ENCODE measurements at places on chromosomes 6 and 20.

DNA sequence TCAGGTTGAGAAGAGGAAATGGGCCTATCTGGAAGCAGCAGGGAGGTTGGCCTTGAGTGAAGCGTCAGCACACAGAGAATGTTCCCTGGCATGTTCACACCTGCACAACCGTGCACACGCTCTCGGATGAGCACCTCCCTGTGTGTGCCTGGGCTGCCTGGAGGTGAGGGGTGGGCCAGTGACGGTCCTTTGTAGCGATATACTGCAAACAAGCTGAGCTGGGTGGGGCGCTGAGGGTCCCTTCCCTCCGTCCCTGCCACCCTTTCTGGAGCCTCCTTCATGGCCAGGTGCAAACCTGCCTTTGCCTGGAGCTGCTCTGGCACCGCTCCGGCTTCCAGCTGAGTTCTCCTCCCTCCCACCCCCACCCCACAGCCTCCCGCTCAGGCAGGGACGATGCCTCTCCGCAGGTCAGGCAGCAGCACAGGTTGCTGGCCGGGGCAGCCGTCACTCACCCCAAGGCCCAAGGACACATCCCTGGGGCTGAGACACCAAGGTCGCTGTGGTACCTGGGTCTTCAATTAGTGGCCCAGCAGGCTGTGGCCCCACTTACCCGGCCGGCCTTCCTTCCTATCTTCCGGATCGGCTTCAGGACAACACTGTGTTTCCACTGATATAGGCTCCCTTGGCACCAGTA is 111.6 kb downstream of the ERMARD start:
- no peak for DNase-seq

DNA sequence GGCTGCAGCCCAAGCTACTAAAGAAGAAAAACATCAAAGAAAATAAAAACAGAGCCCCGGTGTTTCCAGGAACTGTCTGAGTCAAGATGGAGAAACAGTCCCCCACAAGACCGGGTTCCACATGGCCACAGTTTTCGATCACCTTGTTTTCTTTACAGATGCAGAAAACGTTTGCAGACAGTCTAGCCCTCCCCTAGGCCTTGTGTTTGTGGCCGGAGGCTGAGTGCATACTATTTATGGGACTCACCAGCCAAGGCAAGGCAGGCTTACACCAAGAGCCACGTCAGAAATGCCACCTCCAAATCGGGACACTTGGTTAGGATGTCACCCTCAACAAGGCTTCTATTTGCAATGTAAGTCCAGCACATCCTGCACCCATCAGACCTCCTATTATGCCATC is 97.3 kb downstream of the BMP7 start:
- DNase-seq = no peak

GRCh38 chr6:107989166-107990094 is 31.4 kb upstream of the SEC63 start:
- no peak for DNase-seq

GRCh38 chr20:39909447-39909846 is 779.6 kb downstream of the MAFB start:
- DNase-seq = no peak

DNA sequence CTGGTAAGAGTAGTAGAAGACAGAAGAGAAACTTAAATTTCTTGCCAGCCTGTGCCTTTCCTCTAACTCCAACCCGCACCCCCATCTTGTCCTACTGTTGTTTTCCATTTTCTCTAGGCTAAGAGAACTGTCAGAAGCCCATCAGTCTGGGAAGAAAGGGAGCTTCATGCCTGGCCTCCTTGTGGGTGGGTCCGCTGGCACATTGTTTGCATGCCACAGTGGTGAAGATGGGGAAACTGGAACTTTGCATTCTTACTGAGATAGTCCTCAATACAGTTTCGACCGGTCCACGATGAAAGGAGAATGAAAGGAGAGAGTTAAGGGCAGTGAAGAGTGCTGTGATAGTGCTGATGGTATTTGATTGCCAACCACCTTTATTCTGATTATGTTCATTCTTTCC is 103.1 kb downstream of the TCP11 start:
- DNase-seq = no peak

DNA sequence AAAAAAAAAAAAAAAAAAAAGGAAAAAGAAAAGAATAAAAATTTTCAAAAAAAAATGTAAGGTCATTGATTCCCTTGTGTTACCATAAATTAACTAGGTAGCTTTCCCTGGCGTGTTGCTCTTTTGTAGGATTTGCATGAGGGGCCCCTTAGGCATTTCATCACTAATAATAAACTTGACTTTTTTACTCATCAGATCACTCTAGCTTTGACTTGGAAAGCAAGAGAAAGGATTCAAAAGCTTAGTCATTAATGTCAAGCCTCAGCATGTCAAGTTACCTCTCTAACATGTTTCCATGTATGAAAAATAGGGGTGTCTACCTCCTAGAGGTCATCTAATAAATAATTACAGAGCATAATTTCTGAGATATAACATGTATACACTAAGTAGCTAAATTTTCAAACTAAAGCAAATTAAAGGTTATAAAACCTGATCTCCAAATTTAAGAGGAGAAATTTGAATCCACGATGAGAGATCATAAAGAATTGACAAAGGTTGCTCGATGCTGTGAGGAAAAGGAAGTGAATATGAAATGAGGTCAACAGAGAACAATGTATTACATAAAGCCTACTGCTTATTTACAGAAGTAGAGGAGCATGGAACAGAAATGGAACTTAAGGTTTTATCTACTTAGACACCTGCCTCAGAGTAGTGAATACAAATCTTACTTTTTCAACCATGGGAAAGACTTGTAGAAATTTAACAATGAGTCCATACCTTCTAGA is 86.8 kb downstream of the ARHGAP18 start:
- no peak for DNase-seq

GRCh38 chr6:42960243-42961019 is at the start of gene GNMT:
Gene GNMT, plus strand, starts transcription at chr6:42960754. Its CDS starts 14 bp downstream, at chr6:42960768.
- peak; percentile 41 for DNase-seq

Measured in erythroblast (primary cell).